Ecto neural progenitor cell (in vitro differentiated cells): ENCODE measurements at places on chromosomes 1 and 21.

GRCh38 chr1:27668121-27668807, 3.7 kb downstream of the IFI6 start:
- DNase-seq: no peak

GRCh38 chr1:1351511-1352427, 2.6 kb upstream of the DVL1 start:
- DNase-seq: peak; percentile 65

GRCh38 chr21:25398630-25399029, 208.7 kb downstream of the MRPL39 start:
- DNase-seq: no peak

- DNase-seq: peak; percentile 32
Measured at GRCh38 chr21:46124083-46124925, 26.4 kb downstream of the COL6A2 start.

GRCh38 chr1:170097449-170097948, 23.0 kb upstream of the KIFAP3 start:
- DNase-seq: no peak

- no peak for DNase-seq
Measured at GRCh38 chr1:153367090-153367489, 8.3 kb downstream of the S100A12 start.

GRCh38 chr1:203144661-203145060, 17.1 kb downstream of the ADORA1 start:
- DNase-seq: no peak

- DNase-seq: no peak
Measured at GRCh38 chr1:93223023-93223675, 42.6 kb downstream of the CCDC18 start.

- no peak for DNase-seq
Measured at GRCh38 chr1:43472087-43472462, 18.3 kb upstream of the HYI start.

- no peak for DNase-seq
Measured at GRCh38 chr1:99975529-99975928, 5.7 kb downstream of the SLC35A3 start.

DNA sequence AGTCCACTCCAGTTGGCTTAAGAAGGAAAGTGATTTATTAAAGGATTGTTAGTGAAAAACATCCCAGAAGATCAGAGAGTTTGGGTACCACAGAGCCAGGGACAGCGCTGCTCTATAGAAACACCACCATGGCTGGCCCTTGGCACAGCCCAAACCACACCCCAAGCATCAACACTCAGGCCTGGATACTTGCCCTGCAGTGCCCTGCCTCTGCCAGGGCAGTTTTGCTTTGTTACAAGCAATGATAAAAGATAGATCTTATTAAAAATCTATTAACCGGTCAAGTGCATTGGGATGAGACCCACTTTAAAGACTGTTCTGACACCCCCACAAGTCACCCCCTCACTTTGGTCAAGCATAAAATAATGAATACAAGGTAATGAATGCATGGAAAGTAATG, 56.6 kb downstream of the KIF21B start:
- no peak for DNase-seq

GRCh38 chr1:15939181-15940109, 36.5 kb downstream of the ZBTB17 start:
- DNase-seq: peak; percentile 38

GRCh38 chr1:153775458-153776327, 486 bp downstream of the SLC27A3 start:
- DNase-seq: peak; percentile 83

DNA sequence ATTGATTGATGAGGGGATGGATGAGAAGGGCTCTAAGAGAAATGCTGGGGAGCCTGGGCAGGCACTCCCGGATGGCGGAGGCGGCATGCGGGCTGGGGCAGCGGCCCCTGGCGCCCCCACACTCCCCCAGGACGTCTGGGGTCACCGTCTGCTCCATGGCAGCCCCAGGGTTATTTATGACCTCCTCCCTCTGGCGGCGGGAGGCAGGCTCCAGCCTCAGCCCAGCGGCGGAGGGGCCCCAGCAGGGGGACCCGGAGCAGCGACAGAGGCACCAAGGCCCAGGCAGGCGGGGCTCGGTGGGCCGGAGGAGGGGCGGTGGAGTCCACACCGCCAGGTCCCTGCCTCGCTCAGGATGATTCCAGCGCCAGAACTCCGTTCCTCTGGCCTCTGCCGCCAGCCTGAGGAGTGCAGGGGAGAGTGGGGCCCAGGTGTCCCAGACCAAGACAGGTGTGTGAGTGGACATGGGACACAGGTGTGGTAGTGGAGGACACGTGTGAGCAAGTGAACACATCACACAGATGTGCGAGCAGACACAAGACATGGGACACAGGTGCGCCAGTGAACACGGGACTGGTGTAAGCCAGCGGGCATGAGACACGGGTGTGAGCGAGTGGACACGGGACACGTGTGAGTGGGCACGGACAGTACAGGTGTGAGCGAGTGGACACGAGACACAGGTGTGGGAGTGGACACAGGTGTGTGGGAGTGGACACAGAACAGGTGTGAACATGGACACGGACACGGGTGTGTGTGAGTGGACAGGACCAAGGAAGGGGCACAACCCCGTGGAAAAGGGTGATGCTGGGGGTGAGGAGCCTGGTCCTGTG, 2.5 kb upstream of the SAMD11 start:
- peak; percentile 89 for DNase-seq

GRCh38 chr1:117501281-117501680, 104.6 kb upstream of the TENT5C start:
- no peak for DNase-seq

DNA sequence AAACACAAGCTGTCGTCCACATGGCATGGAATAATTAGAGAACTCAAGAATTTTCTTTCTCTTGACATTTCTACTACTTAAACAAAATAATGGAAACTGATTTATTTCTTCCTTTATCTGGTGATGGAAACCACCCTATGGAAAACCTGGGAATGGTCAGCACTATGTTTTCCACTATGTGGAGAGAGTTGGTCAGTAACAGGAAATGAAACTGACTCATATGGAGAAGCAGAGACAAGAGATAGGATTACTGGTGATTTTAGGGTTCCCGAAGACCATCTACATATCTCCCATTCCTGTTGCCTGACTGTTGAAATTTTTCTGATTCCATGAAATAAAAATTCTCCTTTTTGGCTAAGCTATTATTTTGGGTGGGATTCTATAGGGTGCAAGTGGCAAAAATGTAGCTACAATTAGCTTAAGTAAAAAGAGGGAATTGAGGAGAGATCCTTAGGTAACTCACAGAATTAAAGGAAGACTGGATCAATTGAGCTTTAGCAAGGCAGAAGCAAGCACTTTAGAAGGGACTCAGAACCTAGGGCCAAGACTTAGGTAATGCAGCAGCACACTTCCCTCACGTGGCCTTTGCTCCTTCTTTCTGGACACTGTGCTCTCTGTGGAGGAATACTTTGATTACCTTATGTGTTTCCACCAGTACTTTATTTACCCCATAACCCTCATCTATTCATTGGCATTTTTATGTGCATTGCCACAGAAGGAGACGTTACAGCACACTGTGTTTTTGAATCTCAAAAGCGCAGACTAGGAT, 89.6 kb downstream of the LEPR start:
- DNase-seq: no peak

- DNase-seq: no peak
Measured at GRCh38 chr1:99397029-99397428, 132.7 kb downstream of the PLPPR4 start.

DNA sequence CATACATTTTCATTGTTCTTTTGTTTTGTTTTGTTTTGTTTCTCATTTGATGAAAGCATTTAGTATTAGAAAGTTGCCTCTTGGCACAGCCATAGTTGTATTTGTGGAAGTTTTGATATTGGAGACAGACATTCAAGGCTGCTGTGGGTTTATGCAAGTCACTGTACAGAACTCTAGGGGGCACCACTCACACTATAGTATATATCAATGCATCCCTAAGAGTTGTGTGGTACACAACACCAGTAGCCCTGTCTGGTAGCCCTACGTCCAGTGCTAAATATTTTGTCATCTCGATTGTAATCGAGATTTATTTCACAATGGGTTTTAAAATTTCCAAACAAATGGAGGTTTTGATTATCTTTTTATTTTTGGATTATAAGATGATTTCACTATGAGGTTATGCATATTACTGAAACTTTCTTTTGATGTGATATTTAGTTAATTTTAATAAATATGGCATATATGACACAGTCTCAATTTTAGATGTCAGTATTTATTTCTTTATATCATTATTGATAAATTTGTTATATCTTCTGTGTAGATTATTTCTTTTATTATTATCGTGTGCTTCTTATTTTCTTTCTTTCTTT, 112.2 kb downstream of the NR5A2 start:
- DNase-seq: no peak

DNA sequence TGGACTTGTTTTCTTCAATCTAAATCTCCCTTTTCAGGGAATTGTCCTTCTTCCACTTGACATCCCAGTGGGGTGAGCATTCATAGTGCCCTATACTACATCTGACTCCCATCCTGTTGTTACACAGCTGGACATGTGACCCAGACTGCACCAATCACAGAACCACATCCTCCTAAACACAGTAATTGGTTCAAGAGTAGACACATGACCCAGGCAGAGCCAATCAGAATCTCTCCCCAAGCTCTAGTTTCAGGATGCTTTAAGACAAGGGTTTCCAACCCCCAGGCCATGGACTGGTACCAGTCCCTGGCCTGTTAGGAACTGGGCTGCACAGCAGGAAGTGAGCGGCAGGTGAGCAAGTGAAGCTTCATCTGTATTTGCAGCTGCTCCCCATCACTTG, 5.6 kb upstream of the DDOST start:
- no peak for DNase-seq

GRCh38 chr21:25636727-25637126, 2.3 kb upstream of the JAM2 start:
- no peak for DNase-seq

- DNase-seq: no peak
Measured at GRCh38 chr21:43273708-43274021, 104.9 kb downstream of the CRYAA start.

DNA sequence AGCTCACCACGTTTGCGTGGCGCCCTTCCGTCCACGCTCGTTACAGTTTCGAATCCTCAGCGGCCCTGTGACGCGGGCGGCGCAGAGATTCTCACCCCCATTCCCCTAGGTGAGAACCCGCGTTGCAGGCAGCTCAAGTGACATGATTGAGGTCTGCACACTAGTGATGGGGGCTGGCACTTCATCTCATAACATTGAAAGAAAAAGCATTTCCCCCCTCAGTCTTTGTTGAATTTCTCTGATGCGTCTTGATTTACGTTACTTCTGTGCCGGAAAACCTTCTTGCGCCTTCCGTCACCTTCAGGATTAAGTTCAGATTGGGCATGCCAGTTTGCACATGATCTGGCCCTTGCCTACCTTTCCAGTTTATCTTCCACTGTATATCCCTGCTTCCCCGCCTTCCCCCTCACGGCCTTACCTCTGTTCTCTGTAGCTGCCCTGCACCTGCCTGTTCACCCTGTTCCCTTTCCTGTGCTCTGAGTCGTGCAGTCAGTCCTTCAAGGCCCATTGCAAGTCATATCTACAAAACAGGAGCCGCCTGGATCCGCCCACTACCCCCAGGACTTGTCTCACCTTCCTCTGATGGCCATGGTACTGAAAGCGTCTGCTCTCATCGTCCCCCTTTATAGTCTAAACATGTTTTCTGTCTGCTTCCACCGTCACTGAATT, 1.1 kb downstream of the CTPS1 start:
- DNase-seq: peak; percentile 59

GRCh38 chr21:34617753-34618339, 2.9 kb upstream of the RCAN1 start:
- no peak for DNase-seq

DNA sequence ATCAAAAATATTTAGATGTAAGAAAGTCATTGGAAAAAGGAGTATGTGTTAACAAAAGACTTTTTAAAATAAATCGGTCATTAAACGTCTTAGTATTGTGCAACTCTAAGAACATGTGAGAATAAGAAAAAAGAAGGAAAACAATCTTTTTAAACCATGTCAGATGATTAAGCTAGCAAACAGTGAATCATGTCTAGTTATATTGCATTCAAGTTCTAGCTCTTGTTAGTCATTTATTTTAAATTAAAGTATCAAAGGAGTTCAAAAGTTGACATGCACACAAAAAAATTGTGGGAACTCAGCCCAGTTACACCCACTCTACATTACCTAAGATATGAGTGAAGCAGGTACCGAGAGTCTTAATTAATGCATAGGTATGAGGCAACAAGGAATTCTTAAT, 9.8 kb downstream of the FRRS1 start:
- no peak for DNase-seq

DNA sequence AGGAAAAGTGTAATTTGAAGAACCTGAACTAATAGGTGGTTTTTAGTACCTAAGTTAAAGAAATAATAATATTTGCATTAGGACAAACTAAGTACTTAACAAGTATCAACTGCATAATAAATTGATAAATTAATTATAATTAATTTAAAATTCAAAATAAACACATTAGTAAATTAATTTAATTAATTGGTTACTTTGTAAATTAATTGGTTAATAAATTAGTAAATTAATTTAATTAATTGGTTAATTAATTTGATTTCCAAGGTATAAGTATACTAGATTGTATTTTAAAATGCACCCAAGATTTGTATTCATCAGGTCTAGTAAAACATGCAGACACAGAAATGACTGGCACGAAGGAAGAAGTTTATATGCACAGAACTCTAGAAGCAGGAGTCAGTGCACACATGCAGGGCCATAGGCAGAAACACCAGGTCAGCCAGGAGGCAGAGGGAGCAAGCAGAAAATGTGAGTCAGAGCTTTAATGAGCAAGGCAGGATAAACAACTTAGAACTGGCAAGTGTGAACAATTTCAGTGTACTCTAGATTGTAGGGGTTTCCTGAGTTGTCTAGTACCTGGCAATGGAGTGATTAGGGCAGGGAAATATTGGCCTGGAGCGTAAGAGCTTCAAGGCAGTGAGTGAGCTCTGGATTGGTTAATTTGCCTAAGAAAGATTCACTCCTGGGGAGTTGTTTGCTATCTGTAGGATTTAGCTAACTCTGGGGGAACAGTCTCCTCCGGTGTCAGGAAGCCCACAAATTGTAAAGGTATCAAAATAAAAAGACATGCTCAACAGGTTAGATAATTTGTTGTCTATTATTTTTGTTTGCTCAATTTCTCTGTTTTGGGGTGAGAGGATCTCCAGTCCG, 665.7 kb downstream of the MRPL39 start:
- no peak for DNase-seq

GRCh38 chr21:41664881-41665765, 101.7 kb downstream of the RIPK4 start:
- no peak for DNase-seq

GRCh38 chr1:39761557-39762260, 9.4 kb downstream of the OXCT2 start:
- peak; percentile 42 for DNase-seq

- DNase-seq: no peak
Measured at GRCh38 chr1:20787840-20788795, 1.0 kb upstream of the HP1BP3 start.

- DNase-seq: no peak
Measured at GRCh38 chr1:199113265-199113869, 474.5 kb downstream of the PTPRC start.

GRCh38 chr1:50697440-50698421, 262.3 kb downstream of the FAF1 start:
- no peak for DNase-seq
